ENCODE measurements at places on chromosomes 11 and 22. TPM values are rescaled to one million over a fixed set of nuclear protein-coding genes. Genes with fewer than 3 reads are reported as not detected.

Gene CDHR5
- not detected for polyA plus RNA-seq

DNA sequence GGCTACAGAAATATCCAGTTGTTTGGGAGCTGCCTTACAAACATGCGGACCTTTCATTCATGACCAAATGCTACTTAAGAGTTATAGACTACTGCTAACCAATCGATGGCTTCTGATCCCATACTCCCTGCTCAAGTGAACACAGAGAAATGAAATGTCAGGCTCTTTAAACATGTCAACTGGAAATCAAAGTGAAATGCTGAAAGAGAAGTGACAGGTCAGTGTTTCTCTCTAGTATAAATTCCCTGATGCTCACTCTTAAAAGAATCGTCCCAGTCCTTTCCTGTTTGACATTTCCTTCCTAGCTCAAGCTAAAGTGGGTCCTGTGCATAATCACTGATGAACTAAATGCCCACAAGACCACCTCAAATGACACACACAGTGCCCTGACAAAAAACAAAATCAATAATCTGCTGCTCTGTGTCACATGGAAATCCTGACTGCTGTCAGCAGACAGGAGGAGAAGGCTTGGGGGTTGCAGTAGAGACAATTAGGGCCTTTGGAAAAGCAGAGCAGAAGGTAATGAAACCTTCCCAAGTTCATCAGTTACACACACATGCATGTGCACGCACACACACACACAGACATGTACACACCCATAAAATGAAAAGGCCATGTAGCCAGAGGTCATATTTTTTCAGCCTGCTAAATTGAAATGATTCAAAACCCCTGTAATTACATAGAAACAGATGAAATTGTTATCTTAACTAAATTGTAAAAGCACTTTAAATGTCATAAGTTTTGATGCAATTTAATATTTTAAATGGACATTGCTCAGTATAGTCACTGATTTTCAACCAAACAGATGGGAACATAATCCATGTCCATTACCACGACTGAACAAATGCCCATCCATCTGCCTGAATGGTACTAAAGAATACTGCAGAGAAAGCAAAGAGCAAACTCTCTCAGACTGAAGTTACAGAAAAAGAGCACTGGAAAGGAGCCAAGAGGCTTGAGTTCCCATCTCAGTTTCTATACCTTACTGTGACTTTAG, 330.7 kb downstream of the TTC28 start:
- DNase-seq = no peak

- no peak for DNase-seq
Measured at GRCh38 chr22:40541300-40541699, 95.2 kb downstream of the MRTFA start.

Gene GP1BB
- 1.3 TPM for polyA plus RNA-seq

DNA sequence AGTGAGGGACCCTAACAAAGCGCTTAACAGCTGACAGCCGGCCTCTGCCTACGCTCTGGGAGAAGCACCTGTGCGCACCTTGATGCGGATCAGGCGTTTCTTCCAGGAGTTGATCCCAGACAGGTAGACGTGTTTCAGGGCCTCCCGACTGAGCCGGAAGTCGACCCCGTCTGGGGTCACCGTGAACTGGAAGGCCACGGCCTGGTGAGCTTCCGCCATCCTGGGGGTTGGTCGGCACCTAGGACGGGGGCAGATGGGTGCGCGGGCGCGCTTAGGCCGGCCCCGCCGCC, 585 bp downstream of the CPT1B start:
- no peak for DNase-seq

DNA sequence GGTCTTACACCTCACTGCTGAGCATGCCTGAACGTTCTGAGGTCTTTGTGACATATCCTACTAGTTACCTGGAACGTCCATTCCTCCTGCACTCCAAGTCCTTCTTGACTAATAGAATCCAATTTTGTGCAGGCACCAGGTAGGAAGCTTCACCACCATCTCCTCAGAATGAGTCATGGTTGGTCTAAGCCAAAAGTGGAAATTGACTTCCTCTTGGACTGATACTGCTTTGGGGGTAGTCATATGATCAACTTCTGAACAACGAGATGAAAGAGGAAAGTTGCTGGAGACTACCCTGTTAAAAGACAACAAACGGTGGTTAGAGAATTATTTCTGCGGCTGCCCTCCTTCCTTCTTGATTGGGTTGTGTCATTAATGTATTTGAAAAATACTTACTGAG, 374.2 kb upstream of the LARGE1 start:
- DNase-seq = no peak

GRCh38 chr11:108790501-108791299, 125.8 kb downstream of the DDX10 start:
- no peak for DNase-seq

DNA sequence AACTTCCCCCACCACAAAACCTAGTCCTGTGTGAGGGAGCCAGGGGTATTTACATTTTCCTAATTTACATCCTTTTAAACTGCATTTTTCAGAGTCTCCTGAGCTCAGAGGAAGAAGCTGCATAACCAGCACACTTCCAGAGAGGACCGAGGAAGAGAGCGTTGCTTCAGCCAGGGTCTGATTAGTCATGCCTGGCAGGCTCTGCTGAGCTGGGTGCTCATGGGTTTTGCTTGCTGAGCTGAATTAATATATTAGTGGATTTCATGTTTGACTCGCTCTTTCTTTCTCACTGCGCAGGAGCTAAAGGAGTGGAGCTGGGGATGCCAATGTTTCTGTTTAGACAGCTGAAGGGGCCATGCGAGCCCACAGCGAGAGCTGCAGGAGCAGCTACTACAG, 539.3 kb upstream of the B3GAT1 start:
- no peak for DNase-seq

- DNase-seq = no peak
Measured at GRCh38 chr11:127451861-127452260, 451.3 kb upstream of the KIRREL3 start.

Gene ANKK1
- polyA plus RNA-seq = not detected

Gene OR2AG1
- not detected for polyA plus RNA-seq

- DNase-seq = no peak
Measured at GRCh38 chr11:33630936-33631748, 69.5 kb downstream of the C11orf91 start.

DNA sequence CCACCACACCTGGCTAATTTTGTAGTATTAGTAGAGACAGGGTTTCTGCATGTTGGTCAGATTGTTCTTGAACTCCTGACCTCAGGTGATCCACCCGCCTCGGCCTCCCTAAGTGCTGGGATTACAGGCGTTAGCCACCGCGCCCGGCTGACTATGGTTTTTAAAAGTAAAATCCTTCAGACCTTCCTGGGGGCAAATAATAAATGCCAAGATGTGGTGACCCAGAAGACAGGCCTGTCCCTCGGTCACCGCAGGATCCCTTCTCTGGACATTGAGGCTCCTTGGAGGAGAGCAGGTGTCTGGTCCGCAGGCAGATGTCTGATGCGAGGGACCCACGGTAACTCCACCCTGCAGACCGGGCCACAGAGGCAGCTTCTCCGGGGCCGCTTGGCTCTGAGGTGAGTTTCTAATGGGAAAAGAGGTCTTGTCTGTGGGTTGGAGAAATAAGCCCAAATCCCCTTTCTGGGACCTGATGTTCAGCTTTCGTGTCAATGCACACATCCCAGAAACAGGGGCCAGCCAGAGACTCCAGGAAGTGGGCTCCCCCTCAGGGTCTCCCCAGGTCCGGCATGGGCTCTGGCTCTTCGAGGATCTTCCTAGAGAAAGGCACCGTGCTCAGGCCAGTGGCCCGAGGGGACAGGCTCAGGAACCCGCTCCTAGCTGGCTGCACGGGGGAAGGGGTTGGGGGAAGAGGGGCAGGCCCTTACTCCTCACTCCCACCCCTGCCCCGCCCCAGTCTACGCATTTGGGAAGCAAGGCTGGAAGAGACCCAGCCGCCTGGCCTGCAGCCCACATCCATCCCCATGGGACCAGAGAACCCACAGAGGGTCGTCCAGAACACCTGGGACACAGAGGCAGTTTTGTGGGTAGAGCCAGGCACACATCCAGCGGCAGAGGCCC, 100.6 kb downstream of the WNT7B start:
- DNase-seq = no peak

GRCh38 chr11:75763846-75764245, 4.7 kb upstream of the DGAT2 start:
- no peak for DNase-seq

Gene KCNQ1
- polyA plus RNA-seq = not detected

Gene ZBTB16
- not detected for polyA plus RNA-seq

- no peak for DNase-seq
Measured at GRCh38 chr11:78349624-78350023, 68.0 kb downstream of the GAB2 start.

DNA sequence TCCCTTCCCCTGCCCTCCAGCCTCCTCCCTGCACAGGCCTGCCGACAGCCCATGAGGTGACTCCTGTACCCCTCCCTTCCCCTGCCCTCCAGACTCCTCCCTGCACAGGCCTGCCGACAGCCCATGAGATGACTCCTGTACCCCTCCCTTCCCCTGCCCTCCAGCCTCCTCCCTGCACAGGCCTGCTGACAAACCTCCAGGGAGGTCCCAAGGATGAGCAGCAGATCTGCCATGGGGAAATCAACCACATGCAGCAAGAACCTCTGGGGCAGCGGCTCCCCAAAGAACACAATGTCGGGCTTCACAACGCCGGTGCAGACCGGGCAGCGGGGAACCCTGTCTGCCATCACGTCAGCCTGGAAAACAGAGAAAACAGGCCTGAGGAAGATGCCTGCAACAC, 12.3 kb downstream of the SIRT3 start:
- DNase-seq = no peak

DNA sequence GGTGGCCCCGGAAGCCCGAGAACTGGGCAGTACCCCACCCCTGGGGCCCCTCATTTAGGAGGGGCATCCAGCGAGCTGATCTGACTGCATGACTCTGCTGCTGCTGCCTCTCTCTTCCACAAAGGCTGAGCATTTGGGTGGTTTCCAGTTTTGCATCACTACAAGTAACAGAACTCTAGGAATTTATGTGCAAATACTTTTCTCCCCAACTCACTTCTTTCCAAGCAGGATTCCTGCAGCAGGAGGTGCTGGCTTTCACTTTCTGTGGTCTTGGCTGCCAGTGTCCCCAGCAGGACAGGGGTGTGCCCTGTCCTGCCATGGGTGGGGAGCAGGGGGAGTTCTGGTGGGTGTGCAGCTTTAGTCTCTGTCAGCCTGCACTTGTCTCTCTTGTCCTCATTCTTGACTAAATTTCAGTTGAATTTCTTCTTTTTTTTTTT, 21.2 kb downstream of the UPB1 start:
- DNase-seq = peak; percentile 70

GRCh38 chr11:116610190-116610589, 162.6 kb downstream of the BUD13 start:
- DNase-seq = no peak

DNA sequence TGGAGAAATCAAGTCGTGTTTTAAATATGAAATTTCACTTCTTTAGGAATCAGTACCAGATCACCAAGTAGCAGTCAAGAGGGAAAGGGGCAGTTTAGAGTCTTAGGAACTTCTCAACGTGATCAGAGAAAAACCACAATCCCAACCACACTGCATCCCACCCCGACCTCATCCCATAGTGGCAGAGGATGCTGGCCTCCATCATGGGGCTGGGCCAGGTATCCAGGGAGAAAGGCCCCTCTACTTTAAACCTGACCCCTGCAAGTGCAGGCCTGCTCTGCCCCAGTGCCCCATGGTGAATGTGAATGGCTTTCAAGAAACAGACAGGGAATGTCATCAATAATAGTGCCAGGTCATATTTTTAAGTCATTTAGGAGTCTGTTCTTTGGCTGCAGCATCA, 12.1 kb downstream of the CHST1 start:
- no peak for DNase-seq

Gene MS4A2
- not detected for polyA plus RNA-seq

Gene PYGM
- polyA plus RNA-seq = 0.10 TPM

DNA sequence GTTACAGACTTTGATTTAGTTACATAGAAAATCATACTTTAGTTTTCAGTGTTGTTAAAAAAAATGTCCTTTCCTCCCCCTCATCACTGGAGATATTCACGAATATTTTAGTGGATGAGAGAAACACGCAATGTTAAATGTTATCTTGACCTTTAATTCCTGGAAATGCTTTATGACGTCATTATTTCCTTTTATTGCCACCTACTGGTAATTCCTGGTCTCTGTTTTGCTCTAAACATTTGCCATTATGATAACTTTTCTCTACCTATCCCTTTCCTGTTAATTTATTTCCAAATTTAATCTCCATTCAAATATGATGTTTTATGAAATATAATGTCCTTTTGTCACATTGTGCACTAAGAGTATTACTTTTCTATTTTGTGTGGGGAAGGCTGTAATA, 770.6 kb downstream of the FAM181B start:
- no peak for DNase-seq

GRCh38 chr11:43358279-43358800, 380 bp upstream of the TTC17 start:
- DNase-seq = no peak

DNA sequence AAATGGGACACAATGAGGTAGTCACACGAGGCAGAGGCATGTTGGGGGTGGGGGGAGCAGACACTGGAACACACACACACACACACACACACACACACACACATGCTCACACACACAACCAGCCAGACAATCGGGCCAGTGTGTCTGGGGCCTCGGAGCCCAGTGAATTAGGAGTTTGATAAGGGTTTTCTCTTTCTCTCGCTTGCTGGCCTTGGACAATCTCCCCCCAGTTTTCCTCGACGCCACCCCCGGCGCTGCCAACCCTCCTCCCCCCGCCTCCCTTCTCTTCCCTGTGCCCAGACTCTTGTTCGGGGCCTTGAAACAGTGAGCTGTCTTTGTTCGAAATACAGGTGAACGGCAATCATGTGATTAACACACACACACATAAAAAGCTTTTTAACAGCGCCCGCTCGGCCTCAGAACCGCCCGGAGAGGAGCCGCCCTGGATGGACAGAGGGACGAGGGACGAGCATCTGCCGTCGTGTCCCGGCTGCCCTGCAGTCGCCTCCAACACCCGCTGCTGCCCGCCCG, 1.5 kb upstream of the SOX10 start:
- DNase-seq = no peak

DNA sequence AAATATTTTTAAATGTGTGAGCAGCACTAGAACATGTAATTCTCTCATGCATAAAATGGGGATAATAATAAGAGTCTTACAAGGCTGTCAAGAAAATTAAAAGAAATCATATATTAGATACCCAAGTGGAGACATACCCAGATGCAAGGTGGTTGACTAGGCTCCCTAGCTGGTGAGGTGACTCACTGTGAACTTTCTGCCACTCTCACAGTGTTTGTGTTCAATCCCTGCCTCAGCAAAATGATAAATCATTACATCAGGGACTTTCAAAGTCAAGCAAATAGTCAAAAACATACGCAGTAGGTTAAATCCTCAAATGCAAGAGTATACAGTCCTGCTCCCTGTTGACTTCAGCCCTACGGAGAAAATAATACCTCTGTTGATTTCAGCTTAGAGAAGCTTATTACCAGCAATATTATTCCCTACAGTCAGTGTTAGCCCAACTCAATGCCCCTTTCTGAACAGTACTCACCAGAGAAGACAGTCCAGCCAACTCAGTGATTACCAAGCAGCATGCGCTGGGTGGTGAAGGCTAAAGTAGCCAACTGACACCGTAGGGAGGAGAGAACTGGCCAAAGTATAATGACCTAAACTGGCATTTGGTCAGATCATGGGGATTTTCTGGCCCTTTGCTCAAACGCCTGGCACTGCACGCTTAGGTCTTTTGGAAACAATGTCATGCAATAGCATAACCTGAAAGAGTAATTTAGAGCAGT, 73.1 kb upstream of the BARX2 start:
- DNase-seq = no peak
